ENCODE measurements at places on chromosomes 5 and 9.

GRCh38 chr5:95727764-95728191 is 3.4 kb upstream of the RHOBTB3 start:
- DNase-seq, result peak; percentile 79

- DNase-seq, result no peak
These were observed 758.7 kb downstream of the CDH18 start for GRCh38 chr5:19229179-19229835.

DNA sequence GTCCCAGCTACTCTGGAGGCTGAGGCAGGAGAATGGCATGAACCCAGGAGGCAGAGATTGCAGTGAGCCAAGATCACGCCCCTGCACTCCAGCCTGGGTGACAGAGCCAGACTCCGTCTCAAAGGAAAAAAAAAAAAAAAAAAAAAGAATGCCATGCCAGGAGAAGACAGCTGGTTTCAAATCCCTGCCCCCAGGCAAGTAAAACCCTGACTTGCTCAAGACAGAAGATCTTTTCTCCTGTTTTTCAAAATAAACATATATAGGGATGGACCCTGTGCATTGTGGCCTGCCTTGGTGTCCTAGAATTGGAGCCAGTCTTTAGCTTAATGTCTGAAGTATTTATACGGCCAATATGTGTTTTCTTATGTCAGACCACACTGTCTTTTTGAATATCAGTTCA is 177.1 kb downstream of the NR3C1 start:
- no peak for DNase-seq

GRCh38 chr9:1880038-1880565 is 135.0 kb upstream of the SMARCA2 start:
- no peak for DNase-seq

- no peak for DNase-seq
These were observed 73.9 kb downstream of the KIF24 start for GRCh38 chr9:34254966-34255825.

DNA sequence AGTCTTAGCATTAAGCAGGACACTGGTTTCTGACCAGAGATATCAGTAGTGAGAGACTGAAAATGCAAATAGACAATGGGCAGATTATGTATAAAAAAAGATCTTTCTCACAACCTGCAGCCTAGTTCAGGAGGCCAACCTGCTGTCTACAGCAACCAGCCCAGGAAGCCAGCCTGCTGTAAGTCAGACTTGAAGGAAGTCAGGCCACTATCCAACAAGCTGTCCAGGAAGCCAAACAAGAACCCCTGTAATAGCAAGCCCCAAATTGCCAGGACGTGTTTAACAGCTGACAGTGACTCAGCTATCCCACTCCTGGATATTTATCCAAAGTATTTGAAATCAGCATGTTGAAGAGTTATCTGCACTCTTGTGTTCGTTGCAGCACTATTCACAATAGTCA is 121.8 kb upstream of the SPIN1 start:
- no peak for DNase-seq

DNA sequence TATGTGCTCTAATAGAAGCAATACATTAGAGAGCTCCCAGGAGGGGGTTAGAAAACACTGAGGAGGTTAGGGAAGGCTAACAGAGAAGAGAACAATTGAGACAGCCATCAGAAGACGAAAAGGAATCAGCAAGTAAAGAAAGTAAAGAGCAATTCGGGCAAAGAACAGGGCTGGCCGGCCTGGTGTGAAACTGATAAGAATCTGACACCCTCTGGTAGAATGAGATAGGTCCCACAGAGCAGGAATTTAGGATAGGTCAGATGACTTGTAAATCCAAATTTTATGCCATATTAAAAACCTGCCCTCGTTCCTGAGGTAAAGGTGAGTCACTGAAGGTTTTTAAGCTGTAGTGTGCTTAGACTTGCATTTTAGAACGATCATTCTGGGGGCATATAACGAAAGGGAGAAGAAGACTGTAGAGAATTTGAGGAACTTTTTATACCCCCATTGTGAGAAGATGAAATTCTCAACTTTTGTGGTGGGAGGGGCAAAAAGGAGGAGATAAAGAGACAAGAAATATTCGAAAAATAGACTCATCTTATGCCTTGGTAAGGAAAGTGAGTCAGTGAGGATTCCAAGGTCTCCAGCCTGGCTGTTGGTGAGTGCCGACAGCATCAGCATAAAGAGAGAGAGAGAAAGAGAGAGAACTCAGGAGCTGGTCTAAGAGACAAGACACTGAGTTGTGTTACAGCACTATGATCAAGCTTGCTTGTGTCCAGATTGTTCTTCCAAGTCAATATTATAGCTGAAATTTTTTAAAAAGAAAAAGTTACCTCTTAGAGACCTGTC is 51.3 kb downstream of the TMEM167A start:
- no peak for DNase-seq

GRCh38 chr5:41929035-41929434 is 4.0 kb downstream of the FBXO4 start:
- no peak for DNase-seq

GRCh38 chr5:117487556-117487955 is 912.9 kb upstream of the SEMA6A start:
- no peak for DNase-seq

DNA sequence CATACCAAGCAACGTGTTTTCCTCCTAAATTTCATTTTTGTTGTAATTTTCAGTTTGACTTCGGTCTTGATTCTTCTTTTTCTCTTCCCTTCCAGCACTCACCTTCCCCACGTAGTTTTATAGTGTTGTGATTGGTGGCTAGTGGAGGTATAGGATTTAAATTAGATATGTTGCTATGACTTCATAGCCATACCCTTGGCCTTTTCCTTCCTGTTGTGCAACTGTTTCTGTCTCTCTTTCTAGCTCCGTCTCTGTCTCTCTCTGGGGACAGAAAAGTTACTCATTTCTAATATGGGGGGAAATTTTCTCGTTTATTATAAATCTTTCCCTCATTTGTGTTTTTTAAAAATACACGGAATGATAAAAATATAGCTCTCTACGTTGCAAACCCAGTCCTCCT is 20.6 kb upstream of the C5orf24 start:
- DNase-seq, result no peak

- DNase-seq, result no peak
These were observed 77.8 kb downstream of the CSNK1A1 start for GRCh38 chr5:149473441-149473840.

DNA sequence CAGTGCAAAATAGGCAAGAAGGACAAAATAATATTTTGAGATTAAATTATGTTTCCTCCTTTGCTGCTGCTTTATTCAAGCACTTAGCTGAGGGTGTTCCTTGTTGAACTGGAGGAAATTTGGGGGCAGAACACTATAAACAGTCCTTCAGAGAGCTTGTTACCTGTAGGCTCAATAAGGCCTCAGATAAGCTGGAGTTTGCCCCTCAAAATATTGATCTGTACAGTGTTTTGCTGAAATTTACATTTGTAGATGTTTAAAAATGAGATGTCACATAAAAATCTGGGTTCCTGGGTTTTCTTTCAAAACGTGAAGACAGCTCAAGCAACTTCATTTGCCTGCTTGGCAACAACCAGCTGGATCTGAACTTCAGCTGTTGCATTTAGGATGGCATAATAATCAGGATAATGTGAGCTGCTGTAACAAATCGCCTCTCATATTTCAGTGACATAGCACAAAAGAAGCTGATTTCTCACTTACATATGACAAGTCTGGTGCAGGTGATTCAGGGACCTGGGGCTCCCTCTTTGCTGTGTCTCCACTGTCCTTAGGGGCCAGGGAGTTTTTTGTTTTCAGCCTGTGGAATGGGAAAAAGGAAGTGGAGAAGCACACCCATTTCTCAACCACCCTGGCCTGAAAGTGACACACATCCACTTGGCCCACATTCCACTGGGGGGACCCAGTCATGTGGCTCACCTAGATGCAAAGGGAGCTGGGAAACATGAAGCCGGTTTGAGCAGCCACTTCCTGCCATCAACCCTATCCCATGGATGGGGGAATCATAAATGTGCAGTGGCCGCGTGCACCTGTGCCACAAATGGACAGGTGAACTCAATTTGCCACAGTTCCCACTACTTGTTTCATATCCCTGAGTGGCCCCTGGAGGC is 2.4 kb upstream of the PSAT1 start:
- DNase-seq, result no peak

GRCh38 chr5:116035123-116035522 is 2.9 kb downstream of the ARL14EPL start:
- no peak for DNase-seq

- no peak for DNase-seq
These were observed 253.0 kb upstream of the IRX2 start for GRCh38 chr5:3004361-3005080.

- DNase-seq, result peak; percentile 2
These were observed 655 bp downstream of the MARVELD2 start for GRCh38 chr5:69415584-69415958.

GRCh38 chr5:102845041-102845440 is 89.9 kb downstream of the PAM start:
- DNase-seq, result no peak

GRCh38 chr9:123440256-123440655 is 84.3 kb downstream of the CRB2 start:
- DNase-seq, result no peak

- no peak for DNase-seq
These were observed 215.1 kb upstream of the ZNF608 start for GRCh38 chr5:124961521-124961920.

DNA sequence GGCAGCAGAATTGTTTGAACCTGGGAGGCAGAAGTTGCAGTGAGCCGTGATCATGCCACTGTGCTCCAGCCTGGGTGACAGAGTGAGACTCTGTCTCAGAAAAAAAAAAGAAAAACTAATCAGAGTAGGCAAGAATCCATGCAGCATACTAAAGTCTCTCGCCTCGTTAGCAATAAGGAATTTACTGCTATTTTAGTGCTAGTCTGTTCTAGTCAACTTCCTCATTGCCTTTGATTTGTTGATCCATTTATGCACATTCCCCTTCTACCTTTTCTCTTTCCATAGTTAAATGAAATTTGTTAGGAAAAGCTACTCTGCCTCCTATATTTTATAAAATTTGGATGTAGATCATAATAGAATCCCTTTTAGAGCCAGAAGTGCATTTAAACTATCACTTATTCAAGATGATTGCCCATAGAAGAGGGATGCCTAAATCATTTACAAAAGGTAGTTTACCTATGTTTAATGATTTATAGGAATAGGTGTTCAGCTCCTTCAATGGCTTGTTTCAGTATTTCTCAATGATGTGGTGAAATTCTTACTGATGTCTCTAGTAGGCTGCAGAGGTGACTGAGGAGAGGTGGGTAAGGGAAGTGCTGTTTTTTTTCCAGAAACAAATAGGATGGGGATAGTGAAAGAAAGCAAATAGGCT is 1.9 kb downstream of the LRRC19 start:
- no peak for DNase-seq

DNA sequence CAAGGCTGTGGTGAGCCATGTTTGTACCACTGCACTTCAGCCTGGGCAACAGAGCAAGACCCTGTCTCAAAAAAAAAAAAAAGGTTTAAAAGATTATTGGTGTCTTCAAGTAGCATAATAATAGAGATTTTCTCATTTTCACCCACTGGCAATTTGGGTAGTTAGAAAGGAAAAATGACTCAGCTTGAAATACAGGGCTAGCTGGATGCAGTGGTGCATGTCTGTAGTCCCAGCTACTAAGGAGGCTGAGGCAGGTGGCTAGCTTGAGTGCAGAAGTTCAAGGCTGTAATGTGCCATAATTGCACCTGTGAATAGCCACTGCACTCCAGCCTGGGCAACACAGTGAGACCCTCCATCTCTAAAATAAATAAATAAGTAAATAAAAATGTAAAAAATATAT is 111.1 kb downstream of the ARRDC3 start:
- DNase-seq, result no peak

DNA sequence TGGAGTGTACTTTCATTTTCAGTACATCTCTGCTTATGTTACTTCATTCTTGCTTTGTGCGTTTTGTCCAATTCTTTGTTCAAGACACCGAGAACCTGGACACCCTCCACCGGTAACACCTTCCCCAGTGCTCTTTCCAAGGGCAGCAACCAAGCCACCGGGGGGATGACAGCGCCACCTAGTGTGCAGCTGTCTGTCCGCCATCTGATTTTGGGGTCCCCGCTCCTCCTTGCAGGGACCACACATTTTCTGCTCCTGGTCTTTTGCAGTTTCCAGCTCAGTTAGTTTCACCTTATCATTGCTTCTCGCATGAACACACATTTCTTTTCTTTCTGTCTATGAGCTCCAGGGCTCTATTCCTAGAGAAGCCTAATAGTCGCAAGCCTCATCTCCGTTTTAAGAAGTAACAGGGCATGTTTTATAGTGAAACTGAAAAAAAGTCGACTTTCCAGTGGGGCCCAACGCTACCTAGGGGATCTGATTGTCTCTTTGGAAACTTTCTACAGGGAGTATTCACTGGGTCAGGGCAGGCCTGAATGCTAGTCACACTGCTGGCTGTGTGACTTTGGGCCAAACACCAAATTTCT is 152.1 kb downstream of the FSTL4 start:
- no peak for DNase-seq

DNA sequence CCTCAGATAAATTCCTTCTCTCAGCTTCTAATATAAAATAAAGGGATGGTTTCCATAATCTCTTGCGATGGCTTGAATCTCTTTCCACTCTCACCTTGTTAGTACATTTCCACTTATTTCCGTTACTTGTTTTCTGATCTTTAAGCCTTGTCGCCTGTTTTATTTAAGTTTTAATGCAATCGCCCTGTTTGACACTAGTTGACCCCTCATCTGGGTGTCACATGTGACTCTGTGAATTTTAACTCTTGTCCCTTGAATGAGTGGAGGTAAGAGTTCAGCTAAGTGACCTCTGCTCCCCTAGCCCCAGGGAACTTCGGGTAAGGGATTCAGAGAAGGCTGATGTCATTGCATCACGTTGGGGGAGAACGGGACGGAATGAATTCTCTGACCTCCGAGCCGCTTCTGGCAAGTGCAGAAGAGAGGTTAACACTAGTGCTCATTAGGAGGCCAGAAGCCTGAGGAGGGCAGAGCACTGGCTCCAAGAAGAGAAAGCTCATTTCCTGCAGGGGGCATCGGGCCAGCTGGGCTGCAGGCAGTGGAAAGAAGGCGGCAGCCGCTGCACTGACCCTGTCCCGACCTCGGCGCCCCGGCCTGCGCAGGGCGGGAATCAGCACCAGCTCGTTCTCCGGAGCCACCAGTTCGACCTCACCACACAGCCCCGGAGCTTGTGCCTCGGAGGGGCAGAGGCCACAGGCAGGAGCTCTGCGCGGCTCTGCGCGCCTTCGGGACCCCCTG is 569 bp downstream of the HINT2 start:
- DNase-seq, result no peak
